ENCODE measurements at places on chromosomes 4 and X.

DNA sequence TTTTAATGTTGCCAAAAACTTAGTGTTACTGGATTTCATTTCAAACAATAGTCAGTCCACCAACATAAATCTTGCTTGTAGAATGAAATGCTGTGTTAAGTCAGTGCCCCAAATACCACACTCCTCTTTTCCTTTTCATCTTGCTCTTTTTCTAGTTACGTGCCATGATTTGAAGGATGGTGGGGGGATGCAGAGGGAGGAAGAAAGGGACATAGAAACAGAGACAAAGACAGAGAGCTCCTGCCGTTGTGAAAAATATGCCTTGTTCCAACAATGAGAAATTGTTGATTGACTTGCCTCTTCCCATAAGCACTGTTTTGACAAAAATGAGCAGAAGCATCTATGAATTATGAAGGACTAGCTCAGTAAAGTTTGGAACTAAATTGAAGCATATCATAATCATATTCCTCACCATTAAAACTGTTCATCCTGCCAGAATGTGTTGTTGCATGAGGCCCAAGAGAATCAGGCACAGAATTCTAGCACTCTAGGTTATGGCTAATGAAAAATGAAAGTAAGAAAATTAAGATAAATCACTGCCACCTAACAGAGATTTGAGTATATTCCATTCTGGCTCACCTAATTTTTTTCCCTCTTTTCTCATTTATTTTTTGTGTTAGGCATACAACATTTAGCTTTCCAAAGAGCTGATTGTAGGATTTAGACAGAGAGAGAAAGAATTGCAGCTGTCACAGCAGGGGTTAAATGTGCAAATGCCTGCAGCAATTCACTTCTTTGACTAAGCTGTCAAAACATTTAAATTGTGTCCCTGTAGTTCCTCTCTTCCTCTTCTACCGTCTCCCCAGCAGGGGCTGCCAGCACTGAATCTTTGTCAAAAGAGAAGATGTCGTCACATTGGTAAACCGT, 111.6 kb upstream of the PTPN13 start:
- no peak for DNase-seq

GRCh38 chr4:2837110-2837903, 6.3 kb upstream of the ADD1 start:
- no peak for DNase-seq

DNA sequence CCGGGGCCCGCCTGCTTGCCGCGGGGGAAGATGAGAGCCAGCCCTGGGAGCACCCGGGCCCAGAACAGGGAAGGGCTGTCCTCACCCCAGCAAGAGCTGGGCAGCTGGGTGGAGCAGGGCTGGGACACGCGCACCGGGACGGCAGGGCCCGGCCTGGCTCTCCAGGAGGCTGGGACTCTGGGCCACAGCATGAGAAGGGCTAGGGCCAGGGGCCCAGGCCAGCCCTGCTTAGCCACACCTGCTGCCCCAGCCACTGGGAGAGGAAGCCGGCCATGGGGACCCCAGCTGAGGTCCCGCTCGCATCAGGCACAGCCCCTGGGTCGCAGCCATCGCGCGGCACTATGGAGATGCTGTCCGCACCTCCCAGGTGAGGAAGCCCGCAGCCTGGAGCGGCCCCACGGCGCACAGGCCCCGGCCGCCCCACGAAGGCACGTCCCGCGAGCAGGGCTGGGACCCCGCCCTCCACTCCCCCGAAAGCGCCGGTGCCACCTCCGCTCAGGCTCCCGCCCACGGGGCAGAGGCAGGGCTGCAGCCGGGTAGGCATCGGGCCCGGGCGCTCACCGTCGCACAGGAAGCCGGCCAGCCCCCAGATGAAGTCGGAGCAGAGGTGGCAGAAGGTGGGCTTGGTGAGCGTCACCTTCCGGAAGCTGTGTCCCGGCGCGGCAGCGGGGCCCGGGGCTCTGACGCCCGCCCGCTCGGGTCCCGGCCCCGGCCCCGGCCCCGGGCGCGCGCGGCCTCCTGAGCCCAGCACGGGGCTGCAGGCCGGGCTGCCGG, 531 bp downstream of the DGKQ start:
- peak; percentile 80 for DNase-seq

GRCh38 chr4:92304121-92304520, 355 bp downstream of the GRID2 start:
- no peak for DNase-seq

GRCh38 chrX:4320436-4320947, 607.0 kb upstream of the PRKX start:
- no peak for DNase-seq

GRCh38 chrX:635428-636090, 5.0 kb downstream of the SHOX start:
- DNase-seq, result no peak

DNA sequence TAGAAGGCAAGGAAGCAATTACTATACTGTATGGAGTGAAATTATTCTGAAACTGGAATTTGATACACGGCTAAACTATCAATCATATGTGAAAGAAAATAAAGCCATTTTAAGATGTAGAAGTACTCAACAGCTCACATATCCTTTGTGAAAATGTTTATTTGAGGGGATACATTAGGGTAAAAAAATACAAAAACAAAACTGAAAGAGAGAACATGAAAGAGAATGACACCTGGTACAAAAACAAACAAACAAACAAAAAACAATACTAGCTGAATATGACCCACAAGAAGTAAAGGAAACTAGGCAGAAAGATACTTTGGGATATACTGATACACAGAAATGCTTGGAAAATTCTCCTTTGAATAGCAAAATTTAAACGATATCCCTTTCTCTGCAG, 20.8 kb upstream of the AREG start:
- no peak for DNase-seq

DNA sequence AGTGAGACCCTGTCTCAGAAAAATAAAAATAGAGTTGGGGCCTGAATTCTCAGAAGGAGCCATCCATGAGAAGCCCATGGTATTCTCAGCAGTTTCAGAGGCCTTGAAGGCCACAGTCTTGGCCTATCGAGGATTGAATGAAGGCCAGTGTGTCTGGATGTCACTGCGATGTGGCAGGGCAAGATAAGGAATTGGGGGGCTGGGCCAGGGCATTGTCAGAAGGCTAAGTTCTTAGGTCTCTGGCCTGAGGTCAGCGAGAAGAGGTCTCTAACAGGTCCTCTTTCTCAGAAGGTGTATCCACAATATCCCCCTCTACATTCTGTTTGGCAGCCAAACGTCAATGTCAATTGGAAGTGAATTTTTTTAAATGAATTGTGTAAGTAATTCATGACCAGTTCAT, 5.7 kb downstream of the ZNF275 start:
- no peak for DNase-seq

- no peak for DNase-seq
Measured at GRCh38 chr4:99438405-99438780, 3.3 kb upstream of the ADH7 start.

- DNase-seq, result no peak
Measured at GRCh38 chr4:53169695-53170617, 195.9 kb downstream of the SCFD2 start.

DNA sequence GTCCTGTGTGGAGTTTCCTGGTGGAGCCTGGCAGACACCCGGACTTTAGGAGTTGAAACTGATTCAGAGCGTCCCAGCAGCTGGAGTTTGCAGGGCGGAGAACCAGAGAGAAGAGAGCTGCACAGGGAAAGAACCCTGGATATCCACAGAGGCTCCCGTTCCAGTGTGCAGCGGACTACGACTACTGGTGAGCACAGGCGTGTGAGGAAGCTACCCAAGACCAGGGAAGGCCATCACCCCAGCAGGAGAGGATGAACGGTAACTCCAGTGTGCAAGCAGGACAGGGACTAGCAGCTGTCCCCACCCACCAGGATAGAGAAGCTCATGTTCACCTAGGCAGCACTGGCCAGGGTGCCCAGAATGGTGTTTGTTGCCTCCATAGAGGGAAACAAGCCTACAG, 2.3 kb downstream of the LAGE3 start:
- no peak for DNase-seq

DNA sequence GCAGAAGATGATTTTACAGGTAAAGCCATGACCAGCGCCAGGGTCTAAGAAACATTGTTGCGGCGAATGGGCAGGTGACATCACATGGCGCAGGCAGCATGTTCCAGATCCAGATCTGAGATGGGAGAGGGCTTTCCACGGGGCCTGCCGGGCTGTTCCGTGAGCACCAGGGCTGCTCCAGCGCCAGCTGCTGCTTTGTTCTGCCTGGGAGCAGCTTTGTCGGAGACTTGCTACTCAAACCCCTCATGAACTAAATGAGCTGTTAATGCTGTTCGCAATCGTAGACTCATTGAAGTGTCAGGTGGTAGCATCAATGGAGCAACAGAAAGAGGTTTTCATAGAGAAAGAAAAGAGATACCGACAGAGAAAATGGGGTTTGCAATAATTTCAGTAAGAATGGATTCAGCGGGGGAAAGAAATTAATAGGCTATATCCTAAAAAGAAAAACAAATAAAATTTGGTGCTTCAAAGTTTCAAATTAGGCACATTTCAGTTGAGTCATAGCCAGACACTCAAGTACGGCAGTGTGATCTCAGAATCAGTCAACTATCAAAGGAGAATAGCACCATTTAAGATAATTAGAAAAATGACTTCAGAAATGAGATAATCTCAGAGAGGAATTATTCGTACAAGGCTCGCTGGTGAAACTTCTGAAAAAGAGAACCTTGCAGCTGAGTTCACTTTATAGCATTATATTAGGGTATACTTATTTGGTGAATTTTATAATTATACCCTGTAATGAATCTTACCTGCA, 23.9 kb downstream of the SORBS2 start:
- DNase-seq, result no peak

- DNase-seq, result no peak
Measured at GRCh38 chr4:70305601-70306000, 29.2 kb upstream of the CABS1 start.

Data from stimulated activated CD8-positive, alpha-beta memory T cell treated with anti-CD3 and anti-CD28 coated beads, Interleukin-7, amount 100 ng/mL, for 4 hours (primary cell).